ENCODE measurements at places on chromosomes 11 and 22. TPM values are rescaled to one million over a fixed set of nuclear protein-coding genes. Genes with fewer than 3 reads are reported as not detected.

- DNase-seq: no peak
Observed at GRCh38 chr11:30559004-30559403, 27.1 kb downstream of the MPPED2 start.

The CCDC89 gene
- total RNA-seq: 4.1 TPM

The SYCE3 gene
- total RNA-seq: not detected

DNA sequence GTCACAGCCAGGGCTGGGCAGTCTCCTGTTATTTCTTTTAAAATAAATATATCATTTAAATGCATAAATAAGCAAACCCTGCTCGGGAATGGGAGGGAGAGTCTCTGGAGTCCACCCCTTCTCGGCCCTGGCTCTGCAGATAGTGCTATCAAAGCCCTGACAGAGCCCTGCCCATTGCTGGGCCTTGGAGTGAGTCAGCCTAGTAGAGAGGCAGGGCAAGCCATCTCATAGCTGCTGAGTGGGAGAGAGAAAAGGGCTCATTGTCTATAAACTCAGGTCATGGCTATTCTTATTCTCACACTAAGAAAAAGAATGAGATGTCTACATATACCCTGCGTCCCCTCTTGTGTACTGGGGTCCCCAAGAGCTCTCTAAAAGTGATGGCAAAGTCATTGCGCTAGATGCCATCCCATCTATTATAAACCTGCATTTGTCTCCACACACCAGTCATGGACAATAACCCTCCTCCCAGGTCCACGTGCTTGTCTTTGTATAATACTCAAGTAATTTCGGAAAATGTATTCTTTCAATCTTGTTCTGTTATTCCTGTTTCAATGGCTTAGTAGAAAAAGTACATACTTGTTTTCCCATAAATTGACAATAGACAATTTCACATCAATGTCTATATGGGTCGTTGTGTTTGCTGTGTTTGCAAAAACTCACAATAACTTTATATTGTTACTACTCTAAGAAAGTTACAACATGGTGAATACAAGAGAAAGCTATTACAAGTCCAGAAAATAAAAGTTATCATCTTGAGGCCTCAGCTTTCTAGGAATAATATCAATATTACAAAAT lies 13.4 kb downstream of the OR51B4 start:
- DNase-seq: no peak

The B3GAT1 gene
- 18.0 TPM for total RNA-seq

The RAB3IL1 gene
- 79.2 TPM for total RNA-seq

The MMP8 gene
- not detected for total RNA-seq

DNA sequence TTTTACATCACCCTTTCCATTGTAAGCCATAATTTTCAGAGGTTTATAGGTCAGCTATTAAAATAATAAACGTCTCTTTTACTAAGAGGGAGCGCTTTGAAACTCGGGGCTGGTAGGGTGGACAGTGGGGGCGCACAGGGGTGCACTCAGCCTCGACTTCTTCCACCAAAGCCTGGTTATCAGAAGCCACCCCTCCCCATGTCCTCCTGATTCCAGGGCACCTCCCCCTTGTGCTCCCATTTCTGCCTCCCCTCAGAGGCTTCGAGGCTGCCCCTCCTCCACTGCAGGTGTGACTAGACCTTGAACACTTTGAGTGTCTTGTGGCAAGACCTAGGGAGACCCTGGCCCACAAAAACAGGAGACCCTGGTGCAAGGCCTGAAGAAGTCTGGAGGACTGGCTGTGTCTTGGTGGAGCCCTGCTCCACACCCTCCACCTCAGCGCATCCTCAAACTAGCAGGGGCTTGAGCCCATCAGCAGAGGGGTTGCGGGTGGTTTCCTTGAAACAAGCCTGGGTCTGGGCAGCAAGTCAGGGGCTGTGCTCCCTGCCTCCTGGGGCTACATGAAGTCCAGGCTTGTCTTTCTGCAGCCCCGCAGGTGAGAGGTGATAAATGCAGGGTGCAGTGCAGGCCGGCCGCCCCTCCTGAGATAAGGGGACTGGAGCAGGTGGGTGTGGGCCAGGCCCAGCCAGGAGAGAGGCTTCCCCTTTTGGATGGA lies 3.0 kb downstream of the CDKN1C start:
- no peak for DNase-seq

All from tibial nerve (tissue), 4 donors.